ENCODE measurements at places on chromosomes 7 and 10. TPM values are rescaled to one million over a fixed set of nuclear protein-coding genes. Genes with fewer than 3 reads are reported as not detected.
A peak's percentile ranks its signal among the peaks of the same experiment; 100 is the strongest.

GRCh38 chr10:98482096-98482495, 35.4 kb upstream of the HPS1 start:
- H3K27ac ChIP-seq: no peak overlapping the region
- no peak overlapping the region for H3K4me3 ChIP-seq
- H3K27me3 ChIP-seq: no peaks in the 10 kb centered on the region
- DNase-seq: no peak

DNA sequence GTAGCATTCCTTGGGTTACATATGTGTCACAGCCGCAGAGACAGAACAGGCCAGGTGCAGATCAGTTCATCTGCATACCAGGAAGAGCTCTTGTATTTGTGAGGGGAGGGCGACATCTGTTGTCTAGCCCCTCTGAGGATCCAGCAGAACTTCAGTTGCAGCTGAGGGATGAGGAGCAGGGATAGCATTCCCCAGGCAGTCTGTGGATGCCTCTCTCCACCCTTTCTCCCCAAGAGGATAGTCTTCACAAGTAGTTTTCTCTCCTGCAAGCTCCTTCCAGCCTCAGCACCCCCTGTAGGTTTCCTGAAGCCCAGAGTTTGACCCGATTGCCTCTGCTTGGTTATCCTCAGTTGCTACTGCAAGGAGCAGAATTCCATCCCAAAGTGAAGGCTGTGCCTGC, 2.6 kb downstream of the SCD start:
- H3K4me3 ChIP-seq: peak overlapping the region; percentile 84
- H3K27ac ChIP-seq: peak overlapping the region; percentile 94
- DNase-seq: no peak

Gene PNLIPRP3
- not detected for total RNA-seq

DNA sequence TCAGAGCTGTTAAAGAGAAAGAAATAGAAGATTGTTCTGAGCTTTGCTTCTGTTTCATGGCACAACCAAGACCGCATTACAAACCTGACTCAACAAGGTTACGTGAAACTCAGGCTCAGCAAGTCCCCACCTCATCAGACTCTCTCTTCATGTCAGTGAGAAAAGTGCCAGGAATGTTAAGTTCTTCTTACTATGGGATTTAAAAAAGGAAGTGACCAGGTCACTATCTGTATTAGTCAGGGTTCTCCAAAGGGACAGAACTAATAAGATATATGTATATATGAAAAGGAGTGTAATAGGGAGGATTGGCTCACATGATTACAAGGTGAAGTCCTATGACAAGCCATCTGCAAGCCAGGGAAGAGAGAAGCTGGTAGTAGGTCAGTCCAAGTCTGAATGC, 25.4 kb upstream of the PAPSS2 start:
- no peak overlapping the region for H3K27ac ChIP-seq
- no peak for DNase-seq
- H3K4me1 ChIP-seq: no peaks in the 10 kb centered on the region

GRCh38 chr7:46784732-46785131, 797.2 kb downstream of the TNS3 start:
- no peaks in the 10 kb centered on the region for H3K27me3 ChIP-seq
- H3K4me1 ChIP-seq: no peaks in the 10 kb centered on the region
- H3K4me3 ChIP-seq: no peak overlapping the region
- no peak for DNase-seq
- H3K27ac ChIP-seq: no peak overlapping the region
- no peaks in the 10 kb centered on the region for H3K36me3 ChIP-seq

Gene ADCY1
- total RNA-seq: not detected

Gene FKBP6
- not detected for total RNA-seq

GRCh38 chr10:112227331-112227987, 43.9 kb upstream of the GPAM start:
- no peak overlapping the region for H3K27ac ChIP-seq
- no peaks in the 10 kb centered on the region for H3K36me3 ChIP-seq
- DNase-seq: no peak
- no peak overlapping the region for H3K4me3 ChIP-seq
- H3K4me1 ChIP-seq: peaks cover 41% of the 10 kb centered on the region

DNA sequence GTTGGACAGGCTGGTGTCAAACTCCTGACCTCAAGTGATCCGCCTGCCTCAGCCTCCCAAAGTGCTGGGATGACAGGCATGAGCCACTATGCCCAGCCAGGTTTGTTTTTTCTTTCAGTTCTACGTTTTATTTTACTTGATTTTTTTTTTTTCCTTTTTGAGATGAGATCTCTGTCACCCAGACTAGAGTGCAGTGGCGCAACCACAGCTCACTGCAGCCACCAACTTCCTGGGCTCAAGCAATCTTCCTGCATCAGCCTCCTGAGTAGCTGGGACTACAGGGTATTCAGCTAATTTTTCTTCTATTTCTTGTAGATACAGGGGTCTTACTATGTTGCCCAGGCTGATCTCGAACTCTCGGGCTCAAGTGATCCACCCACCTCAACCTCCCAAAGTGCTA, 24.3 kb downstream of the GDI2 start:
- no peaks in the 10 kb centered on the region for H3K27me3 ChIP-seq
- no peak for DNase-seq
- H3K4me3 ChIP-seq: no peak overlapping the region
- peaks cover 81% of the 10 kb centered on the region for H3K36me3 ChIP-seq
- H3K27ac ChIP-seq: no peak overlapping the region
- no peaks in the 10 kb centered on the region for H3K4me1 ChIP-seq

DNA sequence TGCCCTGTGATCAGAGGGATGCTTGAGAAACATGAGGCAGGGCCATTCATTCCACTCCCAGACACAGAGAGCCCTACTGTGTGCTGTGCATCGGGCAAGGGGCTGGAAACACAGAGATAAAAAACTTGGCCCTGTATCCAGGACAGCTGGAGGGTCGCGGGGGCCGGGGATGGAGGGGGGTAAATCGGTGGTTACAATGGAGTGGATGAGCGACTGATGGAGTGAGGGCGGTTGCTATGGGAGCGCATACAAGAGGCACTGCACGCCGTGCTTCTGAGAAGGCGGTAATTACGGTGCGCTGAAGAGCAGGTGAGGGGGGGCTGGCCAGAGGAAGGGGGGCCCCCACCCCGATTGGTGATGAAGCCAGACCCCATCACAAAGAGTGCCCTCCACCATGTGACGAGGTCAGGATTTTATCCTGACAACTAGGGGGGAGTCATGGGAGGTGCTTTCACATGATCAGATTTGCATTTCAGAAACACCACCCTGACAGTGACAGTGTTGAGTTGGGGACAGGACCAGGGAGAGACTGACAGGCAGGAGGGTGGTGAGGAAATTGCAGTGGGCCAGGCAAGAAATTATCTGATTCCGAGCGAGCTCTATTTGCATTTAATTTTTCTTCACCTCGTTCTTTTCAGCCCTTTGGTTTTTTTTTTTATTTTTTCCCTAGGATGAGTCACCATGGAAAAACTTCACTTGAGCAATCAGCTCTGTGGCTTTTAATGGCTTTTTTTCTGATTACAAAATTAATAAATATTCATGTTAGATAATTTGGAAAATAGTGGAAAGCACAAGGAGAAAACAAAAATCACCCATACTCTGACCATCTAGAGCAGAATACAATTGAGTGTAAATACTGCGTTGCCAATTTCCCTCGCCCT, 7.8 kb downstream of the CPA5 start:
- no peak overlapping the region for H3K4me3 ChIP-seq
- no peak overlapping the region for H3K27ac ChIP-seq
- H3K27me3 ChIP-seq: no peaks in the 10 kb centered on the region
- H3K36me3 ChIP-seq: no peaks in the 10 kb centered on the region

Gene HECW1
- not detected for total RNA-seq

GRCh38 chr10:113666682-113667252, 2.9 kb upstream of the NRAP start:
- no peak overlapping the region for H3K27ac ChIP-seq
- DNase-seq: peak; percentile 20
- no peak overlapping the region for H3K4me3 ChIP-seq
- H3K4me1 ChIP-seq: no peaks in the 10 kb centered on the region
- no peaks in the 10 kb centered on the region for H3K36me3 ChIP-seq
- H3K27me3 ChIP-seq: no peaks in the 10 kb centered on the region

Gene PPP1R17
- 7.9 TPM for total RNA-seq

DNA sequence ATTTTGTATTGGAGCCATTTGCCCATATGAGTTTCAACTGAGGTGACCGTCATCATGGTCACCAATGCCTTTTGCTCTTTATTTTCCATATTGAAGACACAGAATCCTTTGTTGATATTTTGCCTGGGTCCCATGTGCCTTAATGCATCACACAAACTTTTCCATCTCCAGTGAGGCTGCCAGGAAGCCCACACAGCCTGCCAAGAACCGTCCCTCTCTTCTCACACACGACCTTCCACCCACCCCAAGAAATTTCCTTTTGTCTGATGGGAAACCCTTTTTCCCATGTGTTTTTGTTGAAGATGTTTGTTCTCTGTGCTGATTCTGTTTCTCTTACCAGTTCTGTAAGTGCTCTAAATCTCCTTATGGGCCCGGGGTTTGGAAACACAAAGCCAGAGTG, 168.9 kb downstream of the CSTF2T start:
- H3K27me3 ChIP-seq: no peaks in the 10 kb centered on the region
- H3K27ac ChIP-seq: no peak overlapping the region
- H3K36me3 ChIP-seq: no peaks in the 10 kb centered on the region
- DNase-seq: no peak
- no peak overlapping the region for H3K4me3 ChIP-seq
- no peaks in the 10 kb centered on the region for H3K4me1 ChIP-seq

Gene CDHR1
- not detected for total RNA-seq

GRCh38 chr10:93757801-93758507, at the start of gene LGI1:
LGI1 (plus strand) TSS chr10:93757936; CDS start chr10:93758145, 209 bp downstream.
- H3K4me3 ChIP-seq: no peak within 1 kb of the TSS
- H3K36me3 ChIP-seq: no peaks in the 10 kb centered on the region
- H3K4me1 ChIP-seq: no peaks in the 10 kb centered on the region

DNA sequence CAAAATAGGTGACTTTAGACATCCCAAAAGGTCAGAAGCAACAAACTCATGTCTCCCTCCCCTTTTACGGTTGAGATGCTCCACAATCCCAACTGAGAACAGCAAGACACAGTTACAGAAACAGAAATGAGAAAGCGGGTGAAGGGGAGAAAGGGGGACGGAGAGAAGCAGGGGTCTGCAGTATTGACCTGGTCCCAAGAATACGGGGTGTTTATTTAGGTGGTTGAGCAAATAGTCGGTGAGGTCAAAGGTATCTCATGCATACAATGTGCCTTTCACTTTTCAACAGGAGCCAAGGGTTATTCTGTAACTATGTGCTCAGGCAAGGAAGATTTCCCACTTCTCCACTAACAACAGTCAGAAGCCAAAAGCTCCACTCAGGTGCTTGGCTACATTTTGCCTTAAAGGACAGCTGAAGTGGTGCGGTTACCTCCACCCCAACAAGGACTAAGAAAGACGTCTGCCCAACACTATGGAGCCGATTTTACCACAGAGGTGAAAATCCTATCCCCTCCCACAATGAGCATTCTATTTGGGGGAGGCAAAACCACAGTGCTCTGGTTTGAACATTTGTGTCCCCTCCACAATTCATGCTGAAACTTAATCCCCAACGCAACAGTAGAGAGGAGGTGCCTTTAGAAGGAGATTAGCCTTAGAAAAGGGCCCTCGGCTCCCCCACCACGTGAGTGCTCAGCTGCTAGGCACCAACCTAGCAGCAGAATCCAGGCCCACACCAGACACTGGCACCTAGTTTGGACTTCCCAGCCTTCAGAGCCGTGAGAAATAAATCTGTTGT, 77.9 kb downstream of the PARD3 start:
- H3K4me3 ChIP-seq: no peak overlapping the region
- no peak for DNase-seq
- no peaks in the 10 kb centered on the region for H3K4me1 ChIP-seq
- H3K27ac ChIP-seq: no peak overlapping the region
- no peaks in the 10 kb centered on the region for H3K36me3 ChIP-seq

GRCh38 chr10:35379226-35380137, 43.2 kb downstream of the CCNY start:
- H3K27me3 ChIP-seq: no peaks in the 10 kb centered on the region
- DNase-seq: peak; percentile 91
- peak overlapping the region; percentile 37 for H3K4me3 ChIP-seq
- no peaks in the 10 kb centered on the region for H3K36me3 ChIP-seq
- peaks cover 29% of the 10 kb centered on the region for H3K4me1 ChIP-seq

DNA sequence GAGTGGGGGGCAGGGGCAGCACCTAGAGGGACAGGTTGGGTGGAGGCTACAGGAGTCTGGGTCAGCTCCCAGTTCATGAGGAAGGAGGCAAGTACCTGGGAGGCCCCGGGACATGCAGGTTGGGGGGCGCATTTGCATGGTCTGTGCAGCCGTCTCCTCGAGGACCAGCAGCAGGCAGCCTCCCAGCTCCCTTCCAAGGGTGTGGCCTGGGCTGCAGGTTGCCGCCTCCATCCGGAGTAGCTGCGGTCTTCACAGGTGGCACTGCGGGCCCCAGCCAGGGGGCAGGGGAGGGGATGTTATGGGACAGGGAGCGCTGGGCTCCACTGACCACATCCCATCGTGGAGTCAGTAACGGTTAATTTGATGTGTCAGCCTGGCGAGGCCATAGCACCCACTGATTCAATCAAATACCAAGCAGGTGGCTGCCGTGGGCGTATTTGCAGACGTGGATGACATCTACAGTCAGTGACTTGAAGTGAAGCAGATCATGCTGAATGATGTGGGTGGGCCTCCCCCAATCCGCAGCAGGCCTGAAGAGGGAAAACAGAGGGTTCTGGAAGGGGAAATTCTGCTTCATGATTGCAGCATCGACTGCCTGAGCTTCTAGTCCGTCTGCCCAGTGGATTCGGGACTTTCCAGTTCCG, 81.6 kb downstream of the PRKAG2 start:
- no peaks in the 10 kb centered on the region for H3K4me1 ChIP-seq
- H3K27me3 ChIP-seq: no peaks in the 10 kb centered on the region
- no peak for DNase-seq
- no peak overlapping the region for H3K4me3 ChIP-seq

GRCh38 chr7:28133872-28134271, 46.7 kb downstream of the JAZF1 start:
- H3K27me3 ChIP-seq: no peaks in the 10 kb centered on the region
- no peak overlapping the region for H3K4me3 ChIP-seq
- H3K36me3 ChIP-seq: no peaks in the 10 kb centered on the region
- DNase-seq: no peak
- H3K4me1 ChIP-seq: no peaks in the 10 kb centered on the region

- H3K4me1 ChIP-seq: peaks cover 50% of the 10 kb centered on the region
- no peaks in the 10 kb centered on the region for H3K36me3 ChIP-seq
- no peaks in the 10 kb centered on the region for H3K27me3 ChIP-seq
- peak overlapping the region; percentile 45 for H3K4me3 ChIP-seq
- H3K27ac ChIP-seq: peak overlapping the region; percentile 95
Observed at GRCh38 chr7:8177109-8177933, 84.6 kb downstream of the ICA1 start.
